ENCODE measurements at places on chromosomes 1 and 21.

DNA sequence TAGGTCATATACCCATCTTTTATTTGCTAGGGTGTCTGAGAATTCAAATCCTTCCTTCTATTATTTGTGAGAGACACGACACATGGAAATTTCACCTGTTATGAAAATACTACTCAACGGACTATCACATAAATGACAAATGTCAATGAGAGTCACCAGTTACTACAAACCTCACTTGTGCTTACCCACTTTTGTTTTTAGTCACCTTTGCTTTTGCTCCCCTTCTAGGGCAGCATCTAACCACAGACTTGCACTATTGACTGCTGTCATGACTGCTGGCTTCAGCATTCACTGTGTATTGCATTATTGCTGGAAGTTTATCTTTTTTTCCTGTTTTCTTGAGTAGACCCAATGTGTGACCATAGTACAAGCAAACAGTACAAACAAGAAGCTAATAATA, 1048.0 kb downstream of the PLA2G4A start:
- DNase-seq: no peak

GRCh38 chr1:77543822-77544448, 138.5 kb downstream of the ZZZ3 start:
- DNase-seq: no peak

DNA sequence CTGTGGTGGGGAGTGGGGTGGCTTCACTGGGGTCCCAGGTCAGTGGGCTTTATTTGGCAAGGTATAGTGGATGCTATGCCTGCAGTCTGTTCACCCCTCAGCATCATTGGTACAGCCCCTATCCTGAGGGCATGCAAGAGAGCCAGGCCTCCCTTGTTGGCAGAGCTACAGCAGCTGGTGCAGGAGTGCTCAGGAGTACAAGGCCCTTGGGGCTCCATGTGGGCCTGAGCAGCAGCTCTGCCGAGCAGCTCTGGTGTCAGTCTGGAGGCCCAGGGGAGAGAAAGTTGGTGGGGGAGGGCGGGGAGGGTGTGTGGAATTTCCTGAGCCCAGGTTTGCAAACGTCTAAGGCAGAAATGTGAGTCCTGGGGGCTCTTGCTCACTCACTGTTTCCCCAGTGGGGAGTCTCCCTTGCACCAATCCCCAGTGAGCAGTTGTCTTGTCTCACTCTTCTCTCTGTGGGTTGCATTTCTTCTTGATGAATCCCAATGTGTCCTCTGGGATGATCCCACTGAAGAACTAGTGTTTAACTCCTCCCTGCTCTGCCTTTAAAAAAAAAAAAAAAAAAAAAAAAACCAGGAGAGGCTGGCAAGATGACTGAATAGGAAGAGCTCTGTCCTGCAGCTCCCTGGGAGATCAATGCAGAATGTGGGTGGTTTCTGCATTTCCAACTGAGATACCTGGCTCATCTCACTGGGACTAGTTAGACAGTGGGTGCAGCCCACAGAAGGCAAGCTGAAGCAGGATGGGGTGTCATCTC, 39.5 kb upstream of the CYP4X1 start:
- no peak for DNase-seq

DNA sequence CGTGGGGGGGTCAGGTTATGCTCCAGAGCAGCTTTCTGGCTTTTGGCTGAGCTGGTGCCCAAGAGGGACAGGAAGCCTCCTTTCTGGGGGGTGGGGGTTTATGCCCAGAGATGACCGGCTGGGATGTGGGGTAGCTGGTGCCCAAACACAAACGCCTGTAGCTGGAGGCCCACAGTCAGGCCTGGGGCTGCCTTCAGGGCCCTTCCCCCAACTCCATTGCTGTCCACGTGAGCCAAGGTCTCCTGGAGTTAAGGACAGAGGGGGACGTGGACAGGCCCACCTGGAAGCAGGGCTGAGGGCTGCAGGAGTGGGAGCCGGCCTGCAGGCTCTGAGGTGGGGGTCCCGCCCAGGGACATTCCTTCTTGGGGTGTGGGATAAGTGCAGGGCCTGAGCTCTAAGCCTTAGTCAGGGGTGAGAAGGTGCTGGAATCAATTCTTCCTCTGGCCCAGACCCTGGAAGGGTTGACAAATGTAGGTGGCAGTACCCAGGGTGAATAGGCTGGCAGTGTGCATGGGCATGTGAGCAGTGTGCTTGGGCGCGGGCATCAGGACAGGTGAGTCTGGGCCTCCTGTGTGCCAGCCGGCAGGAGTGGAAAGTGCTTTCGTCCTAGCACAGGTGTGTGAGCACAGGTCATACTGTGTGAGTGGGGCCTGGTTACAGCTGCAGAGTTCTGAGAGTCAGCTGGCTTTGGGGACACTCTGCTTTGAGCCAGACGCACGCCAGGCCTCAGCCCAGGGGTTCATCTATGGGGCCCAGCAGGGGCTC, 6.8 kb downstream of the CPLANE2 start:
- DNase-seq: no peak

GRCh38 chr1:81834921-81835698, 34.4 kb downstream of the ADGRL2 start:
- DNase-seq: no peak

DNA sequence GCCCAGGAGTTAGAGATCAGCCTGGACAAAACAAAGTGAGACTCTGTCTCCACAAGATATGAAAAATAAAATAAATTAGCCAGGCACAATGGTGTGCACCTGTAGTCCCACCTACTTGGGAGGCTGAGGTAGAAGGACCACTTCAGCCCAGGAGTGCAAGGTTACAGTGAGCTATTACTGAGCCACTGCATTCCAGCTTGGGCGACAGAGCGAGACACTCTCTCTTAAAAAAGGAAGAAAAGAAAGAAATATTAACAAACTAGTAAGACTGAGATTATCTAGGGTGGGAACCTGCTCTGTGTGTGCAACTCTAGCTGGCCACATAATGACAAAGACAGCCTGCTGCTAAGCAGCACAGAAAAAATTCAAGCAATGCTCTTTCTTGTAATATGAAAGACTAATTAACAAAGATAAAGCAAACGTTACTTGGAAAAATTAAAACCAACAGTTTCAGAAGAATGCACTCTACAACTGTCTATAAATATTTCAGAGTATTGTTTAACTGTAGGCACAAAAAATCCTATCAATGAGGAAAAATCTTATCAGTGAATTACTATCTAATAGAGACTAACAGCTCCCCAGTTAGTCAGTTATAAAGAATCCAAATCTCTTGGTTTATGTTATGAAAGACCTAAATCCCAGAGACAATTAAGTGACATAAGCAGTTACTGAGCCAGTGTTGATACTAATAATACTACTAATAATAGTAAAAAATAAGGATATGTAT, 74.5 kb downstream of the ENAH start:
- DNase-seq: no peak

DNA sequence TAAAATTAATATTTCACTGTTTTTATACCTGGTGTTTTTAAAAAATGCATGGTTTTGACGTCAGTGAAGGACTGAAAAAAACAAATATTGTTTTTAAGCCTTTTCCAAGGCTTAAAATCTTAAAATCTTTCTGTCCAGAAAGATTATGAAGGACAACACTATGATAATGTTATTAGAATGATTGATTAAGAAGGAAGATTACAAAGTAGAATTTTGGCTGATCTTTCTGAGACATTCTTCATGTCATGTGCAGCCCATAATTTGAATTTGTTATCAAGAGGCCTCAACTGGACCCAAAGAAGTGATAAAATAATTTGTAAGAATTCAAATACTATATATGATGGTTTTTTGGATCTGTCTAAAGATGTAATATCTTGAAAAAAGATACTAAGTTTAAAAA, 584.4 kb upstream of the CXADR start:
- DNase-seq: no peak

GRCh38 chr1:61742620-61743430, 545 bp downstream of the PATJ start:
- no peak for DNase-seq

GRCh38 chr1:227315629-227316346, 2.5 kb downstream of the CDC42BPA start:
- DNase-seq: no peak

DNA sequence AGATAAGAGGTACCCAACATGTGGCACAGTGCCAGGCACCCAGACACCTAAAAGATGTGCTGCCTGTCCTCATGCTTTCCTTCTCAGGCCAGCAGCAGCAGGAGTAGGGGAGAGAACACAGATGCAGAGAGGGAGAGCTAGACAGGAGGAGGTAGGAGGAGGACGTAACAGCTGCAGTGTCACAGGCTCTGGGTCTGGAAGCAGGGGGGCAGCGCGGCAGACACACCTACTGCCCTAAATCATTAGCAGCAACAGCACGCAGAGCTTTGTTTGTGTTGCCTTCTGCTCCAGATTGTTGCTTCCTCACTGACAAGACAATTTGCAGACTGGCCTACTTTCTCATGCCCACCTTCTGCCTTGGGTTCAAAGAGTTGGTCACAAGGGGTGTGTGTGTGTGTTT, 196.7 kb upstream of the DAB1 start:
- DNase-seq: no peak

DNA sequence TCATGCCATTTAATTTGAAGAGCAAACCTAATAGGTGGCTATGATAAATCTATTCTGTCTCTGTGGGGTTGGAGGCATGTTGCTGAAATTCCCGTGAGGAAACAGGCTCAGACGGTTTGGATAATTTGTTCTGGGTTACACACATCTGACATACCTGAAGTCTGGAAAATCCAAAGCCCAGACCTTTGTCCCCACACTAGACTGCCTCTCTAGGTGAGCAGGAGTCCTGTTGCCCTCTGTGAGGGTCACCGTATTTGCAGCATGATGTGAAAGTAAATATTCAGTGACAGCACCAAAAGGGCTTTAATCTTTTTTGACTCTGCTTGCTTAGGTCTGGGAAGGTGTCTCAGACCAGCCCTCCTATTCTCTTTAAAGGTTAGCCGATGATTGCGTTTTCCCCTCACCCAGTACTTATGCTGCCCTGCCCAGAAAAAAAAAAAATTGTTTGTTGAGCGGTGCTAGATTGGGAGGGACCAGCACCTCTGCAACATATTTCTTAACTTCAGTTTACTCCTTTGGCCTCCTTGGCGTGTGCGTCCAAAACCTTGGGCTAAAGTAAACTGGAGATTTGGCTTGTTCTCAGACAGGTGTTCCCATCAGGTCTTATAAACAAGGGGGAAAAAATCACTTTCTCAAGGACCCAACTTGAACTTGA, 67.0 kb downstream of the CACHD1 start:
- DNase-seq: no peak

- peak; percentile 91 for DNase-seq
These were observed 9.7 kb upstream of the SHCBP1L start for GRCh38 chr1:182962554-182963115.

DNA sequence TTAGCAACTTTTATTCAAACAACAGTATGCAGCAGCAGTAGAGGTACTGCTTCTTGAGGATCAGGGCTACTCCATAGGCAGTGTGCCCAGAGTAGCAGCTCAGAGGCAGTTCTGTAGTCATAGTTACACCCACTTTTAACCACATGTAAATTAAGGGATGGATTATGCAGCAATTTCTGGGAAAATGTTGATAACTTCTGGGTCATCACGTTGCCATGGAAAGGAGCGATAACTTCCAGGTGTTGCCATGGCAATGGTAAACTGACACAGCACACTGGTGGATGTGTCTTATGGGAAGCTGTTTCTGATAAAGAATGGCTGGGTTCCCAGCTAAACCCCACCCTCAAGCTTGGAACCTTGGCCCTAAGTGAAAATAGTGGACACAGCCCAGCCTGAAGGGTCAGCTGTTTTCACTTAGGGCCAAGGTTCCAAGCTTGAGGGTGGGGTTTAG, 29.0 kb upstream of the PLA2G2A start:
- DNase-seq: no peak

DNA sequence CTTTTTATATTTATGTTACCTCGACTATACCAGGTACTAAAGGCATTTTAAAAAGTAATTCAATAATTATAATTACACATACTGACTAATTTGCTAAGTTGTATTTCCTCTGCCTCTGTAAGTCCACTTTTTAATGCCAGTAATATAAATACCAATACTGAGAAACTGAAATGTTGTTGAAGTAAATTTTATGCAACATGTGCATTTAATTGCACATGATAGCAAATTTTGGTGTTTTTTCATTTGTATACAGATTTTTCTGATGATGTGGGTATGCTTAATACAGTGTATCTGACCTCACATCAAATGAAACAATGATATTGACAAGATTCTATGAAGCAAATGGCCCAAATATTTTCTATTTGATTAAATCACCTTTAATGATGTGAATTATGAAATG, 1531.6 kb downstream of the KCNT2 start:
- no peak for DNase-seq

DNA sequence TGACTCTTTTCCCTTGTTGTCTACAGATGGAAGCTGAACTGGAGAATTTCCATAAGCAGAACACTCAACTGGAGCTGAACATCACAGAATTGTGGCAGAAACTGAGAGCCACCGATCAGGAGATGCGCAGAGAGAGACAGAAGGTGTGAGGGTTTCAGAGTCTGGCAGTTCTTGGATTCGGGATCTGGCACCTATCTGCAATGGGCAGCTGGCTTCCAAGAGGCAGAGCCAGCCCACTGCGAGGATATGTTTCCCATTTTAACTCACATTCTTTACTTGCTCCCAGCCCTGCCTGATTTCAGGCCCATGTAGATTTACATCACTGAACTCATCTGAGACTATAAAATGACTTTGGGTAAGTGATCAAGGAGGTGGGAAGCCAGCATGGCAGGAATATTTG, 37.3 kb upstream of the TMEM125 start:
- no peak for DNase-seq

GRCh38 chr1:90823686-90824085, 106.6 kb upstream of the BARHL2 start:
- DNase-seq: no peak

- no peak for DNase-seq
These were observed 7.8 kb upstream of the CHAF1B start for GRCh38 chr21:36377391-36377842.

All from suppressor macrophage treated with lipopolysaccharide for 1 hour (primary cell).